Calu3 (cell line): ENCODE measurements at places on chromosomes 1 and 21.
A peak's percentile ranks its signal among the peaks of the same experiment; 100 is the strongest.

- peaks cover 17% of the 10 kb centered on the region for H3K27me3 ChIP-seq
- no peak overlapping the region for H3K27ac ChIP-seq
- H3K4me3 ChIP-seq: no peak overlapping the region
- no peaks in the 10 kb centered on the region for H3K4me1 ChIP-seq
- no peak for DNase-seq
Observed at GRCh38 chr1:159229260-159229885, 24.7 kb downstream of the ACKR1 start.

- peaks cover 22% of the 10 kb centered on the region for H3K27me3 ChIP-seq
- no peak overlapping the region for H3K4me3 ChIP-seq
- DNase-seq: no peak
- H3K4me1 ChIP-seq: peaks cover 4% of the 10 kb centered on the region
Observed at GRCh38 chr1:51963592-51964308, 26.8 kb downstream of the RAB3B start.

GRCh38 chr1:30687886-30688285, 35.5 kb downstream of the MATN1 start:
- H3K4me1 ChIP-seq: peaks cover 12% of the 10 kb centered on the region
- peaks cover 99% of the 10 kb centered on the region for H3K27me3 ChIP-seq
- H3K4me3 ChIP-seq: no peak overlapping the region
- no peak for DNase-seq
- no peak overlapping the region for H3K27ac ChIP-seq
- peaks cover 5% of the 10 kb centered on the region for H3K36me3 ChIP-seq

- H3K27ac ChIP-seq: peak overlapping the region; percentile 30
- peaks cover 20% of the 10 kb centered on the region for H3K4me1 ChIP-seq
Observed at GRCh38 chr21:43210454-43211071, 41.8 kb downstream of the CRYAA start.

GRCh38 chr1:24742090-24742938, 2.9 kb upstream of the CLIC4 start:
- no peak for DNase-seq
- peaks cover 24% of the 10 kb centered on the region for H3K36me3 ChIP-seq
- H3K27ac ChIP-seq: peak overlapping the region; percentile 6
- H3K4me3 ChIP-seq: no peak overlapping the region
- H3K4me1 ChIP-seq: peaks cover 23% of the 10 kb centered on the region
- H3K27me3 ChIP-seq: no peaks in the 10 kb centered on the region

- H3K4me3 ChIP-seq: no peak overlapping the region
- no peaks in the 10 kb centered on the region for H3K36me3 ChIP-seq
- H3K27me3 ChIP-seq: peaks cover 49% of the 10 kb centered on the region
- no peak overlapping the region for H3K27ac ChIP-seq
Observed at GRCh38 chr21:34623516-34623915, 8.6 kb upstream of the RCAN1 start.

GRCh38 chr1:106975944-106976343, 80.5 kb upstream of the PRMT6 start:
- H3K27ac ChIP-seq: no peak overlapping the region
- H3K27me3 ChIP-seq: no peaks in the 10 kb centered on the region
- H3K4me3 ChIP-seq: no peak overlapping the region
- DNase-seq: no peak
- no peaks in the 10 kb centered on the region for H3K36me3 ChIP-seq
- no peaks in the 10 kb centered on the region for H3K4me1 ChIP-seq

DNA sequence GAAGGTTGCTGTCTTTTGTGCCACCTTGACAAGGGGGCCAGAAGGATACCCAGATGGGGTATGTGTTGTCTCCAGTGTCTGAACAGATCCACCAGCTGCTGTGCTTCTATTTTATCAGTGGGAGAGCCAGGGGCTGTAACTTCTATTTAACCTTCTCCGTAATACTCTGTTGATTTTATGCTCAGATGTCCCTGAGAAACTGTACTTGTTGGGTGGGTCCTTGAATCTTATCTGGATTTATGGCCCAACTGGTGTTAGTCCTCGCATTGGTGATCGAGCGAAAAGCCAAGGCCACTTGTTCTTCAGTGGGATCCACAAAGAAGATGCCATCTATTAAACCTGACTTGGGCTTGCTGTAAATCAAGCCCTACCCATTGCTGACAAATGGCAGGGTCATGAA, 56.4 kb downstream of the ST6GALNAC3 start:
- no peaks in the 10 kb centered on the region for H3K4me1 ChIP-seq
- no peak for DNase-seq
- H3K4me3 ChIP-seq: no peak overlapping the region
- H3K36me3 ChIP-seq: no peaks in the 10 kb centered on the region
- H3K27me3 ChIP-seq: no peaks in the 10 kb centered on the region
- no peak overlapping the region for H3K27ac ChIP-seq

DNA sequence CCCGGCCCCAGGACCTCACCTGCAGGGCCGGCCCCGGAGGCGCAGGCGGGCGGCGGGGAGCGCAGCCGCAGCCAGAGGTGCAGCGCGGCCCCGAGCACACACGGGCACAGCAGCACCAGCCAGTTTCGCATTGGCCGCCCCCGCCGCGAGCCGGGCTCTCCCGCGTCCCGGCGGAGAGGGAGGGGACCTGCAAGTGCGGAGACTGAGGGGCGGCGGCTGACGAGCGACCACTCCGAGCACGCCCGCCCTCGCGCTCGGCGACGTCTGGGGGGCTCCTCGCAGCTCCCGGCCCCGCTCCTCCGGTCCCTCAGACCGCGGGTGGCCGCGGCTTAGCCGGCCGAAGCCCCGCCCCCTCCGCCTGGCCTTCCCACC, at the start of gene B3GALNT2:
Gene B3GALNT2, minus strand, starts transcription at position 331 of the 372 bp plus-strand sequence. Its CDS starts 200 bp downstream, at position 131.
- peaks cover 31% of the 10 kb centered on the region for H3K36me3 ChIP-seq
- no peak for DNase-seq
- H3K4me3 ChIP-seq: peak within 1 kb of the TSS; percentile 88
- peak within 1 kb of the TSS; percentile 92 for H3K27ac ChIP-seq
- H3K27me3 ChIP-seq: no peaks in the 10 kb centered on the region

- DNase-seq: no peak
- peaks cover 58% of the 10 kb centered on the region for H3K27me3 ChIP-seq
- no peaks in the 10 kb centered on the region for H3K4me1 ChIP-seq
- no peaks in the 10 kb centered on the region for H3K36me3 ChIP-seq
- H3K4me3 ChIP-seq: no peak overlapping the region
Observed at GRCh38 chr1:117615474-117615873, 9.6 kb downstream of the TENT5C start.

GRCh38 chr1:64343105-64343822, 126.7 kb upstream of the CACHD1 start:
- H3K27ac ChIP-seq: peak overlapping the region; percentile 52
- H3K4me3 ChIP-seq: no peak overlapping the region
- peaks cover 25% of the 10 kb centered on the region for H3K4me1 ChIP-seq
- no peaks in the 10 kb centered on the region for H3K27me3 ChIP-seq

GRCh38 chr1:246733704-246734103, 9.5 kb downstream of the SCCPDH start:
- peaks cover 21% of the 10 kb centered on the region for H3K36me3 ChIP-seq
- H3K27ac ChIP-seq: no peak overlapping the region
- H3K27me3 ChIP-seq: no peaks in the 10 kb centered on the region
- no peak overlapping the region for H3K4me3 ChIP-seq
- H3K4me1 ChIP-seq: peaks cover 19% of the 10 kb centered on the region

GRCh38 chr1:226960256-226960655, 20.2 kb downstream of the COQ8A start:
- DNase-seq: no peak
- H3K27ac ChIP-seq: no peak overlapping the region
- H3K36me3 ChIP-seq: no peaks in the 10 kb centered on the region
- H3K4me3 ChIP-seq: no peak overlapping the region
- H3K4me1 ChIP-seq: no peaks in the 10 kb centered on the region

DNA sequence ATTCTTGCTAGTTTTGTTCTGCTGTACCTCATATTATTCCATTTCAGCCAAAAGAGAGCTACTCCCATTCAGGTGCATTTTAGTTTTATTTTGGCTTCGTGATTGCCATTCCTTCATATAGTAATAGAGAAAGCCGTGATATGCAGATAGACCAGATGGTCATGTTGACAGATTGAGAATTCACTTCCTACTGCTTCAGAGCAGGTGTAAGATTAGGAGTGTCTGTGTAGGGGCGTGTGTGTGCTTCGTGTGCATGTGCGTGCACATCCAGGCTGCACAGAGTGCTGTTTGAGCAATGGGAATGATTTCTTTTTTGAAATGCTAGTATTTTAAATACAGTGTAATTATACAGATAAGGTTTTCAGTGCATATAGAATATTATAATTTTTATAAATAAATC, 10.3 kb downstream of the NFIA start:
- H3K4me1 ChIP-seq: peaks cover 29% of the 10 kb centered on the region
- peaks cover 21% of the 10 kb centered on the region for H3K36me3 ChIP-seq
- no peak overlapping the region for H3K27ac ChIP-seq
- DNase-seq: no peak
- H3K27me3 ChIP-seq: no peaks in the 10 kb centered on the region

GRCh38 chr21:35850542-35851103, 209.7 kb downstream of the SETD4 start:
- DNase-seq: no peak
- no peaks in the 10 kb centered on the region for H3K36me3 ChIP-seq
- H3K27ac ChIP-seq: no peak overlapping the region
- no peak overlapping the region for H3K4me3 ChIP-seq
- H3K27me3 ChIP-seq: peaks cover 39% of the 10 kb centered on the region
- no peaks in the 10 kb centered on the region for H3K4me1 ChIP-seq

GRCh38 chr1:22108339-22109105, 34.4 kb downstream of the WNT4 start:
- H3K27me3 ChIP-seq: no peaks in the 10 kb centered on the region
- no peak for DNase-seq
- peaks cover 5% of the 10 kb centered on the region for H3K4me1 ChIP-seq
- H3K27ac ChIP-seq: no peak overlapping the region

DNA sequence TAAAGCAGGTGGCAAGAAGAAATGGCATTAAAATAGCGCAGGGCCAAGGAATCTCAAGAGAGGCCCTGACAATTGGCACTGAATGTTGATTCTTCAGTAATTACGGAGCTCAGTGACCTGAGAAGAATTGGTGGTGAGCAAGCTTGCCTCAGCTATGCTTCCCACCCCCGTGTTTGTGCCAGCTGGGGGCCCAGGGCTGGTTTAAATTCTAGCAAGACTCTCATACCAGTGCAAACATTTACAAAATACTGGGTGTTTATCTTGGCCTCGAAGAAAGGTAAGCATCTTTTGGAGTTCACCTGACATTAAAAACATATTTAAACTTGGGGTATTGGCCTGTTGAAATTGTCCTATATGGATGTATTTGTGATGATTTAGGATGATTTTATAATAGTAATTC, 296.7 kb upstream of the USP25 start:
- no peak overlapping the region for H3K27ac ChIP-seq
- H3K4me3 ChIP-seq: no peak overlapping the region
- H3K4me1 ChIP-seq: no peaks in the 10 kb centered on the region
- DNase-seq: no peak

DNA sequence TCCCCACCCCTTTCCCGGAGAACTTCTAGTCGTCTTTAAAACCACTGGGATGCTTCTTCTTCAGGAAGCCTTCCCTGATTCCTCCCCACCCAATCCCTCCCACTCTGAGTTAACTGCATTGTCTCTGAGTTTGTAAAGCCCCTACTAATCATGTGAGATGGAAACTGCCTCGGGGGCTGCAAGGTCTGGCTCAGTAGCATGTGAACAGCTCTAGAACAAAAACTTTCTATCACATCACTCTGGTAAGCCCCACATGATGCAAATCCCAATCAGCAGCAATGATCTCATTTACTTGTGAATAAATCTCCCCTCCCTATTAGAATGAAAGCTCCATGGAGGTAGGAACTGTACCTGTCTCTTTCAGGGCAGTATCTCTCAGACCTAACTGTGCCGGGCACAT, 141.0 kb upstream of the JUN start:
- H3K27ac ChIP-seq: no peak overlapping the region
- H3K4me1 ChIP-seq: peaks cover 37% of the 10 kb centered on the region
- H3K36me3 ChIP-seq: peaks cover 7% of the 10 kb centered on the region

DNA sequence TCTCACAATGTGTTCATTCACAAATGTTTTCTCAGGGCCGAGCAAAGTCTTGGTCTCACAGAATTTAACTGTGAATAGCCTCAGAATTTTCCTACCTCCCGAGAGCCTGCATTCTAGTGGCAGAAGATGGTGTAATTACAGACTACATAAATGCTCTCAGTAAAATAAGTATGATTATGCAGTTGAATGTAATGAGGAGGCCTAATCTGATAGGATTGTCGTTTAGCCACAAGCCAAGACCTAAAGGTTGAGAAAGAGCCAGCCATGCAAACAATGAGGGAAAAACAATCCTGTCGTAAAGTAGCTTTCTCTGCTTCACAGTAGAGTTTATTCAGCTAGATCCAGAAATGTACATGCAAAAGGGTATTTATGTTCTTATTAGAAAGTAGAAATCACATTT, 607.8 kb upstream of the B3GALT2 start:
- no peaks in the 10 kb centered on the region for H3K27me3 ChIP-seq
- no peaks in the 10 kb centered on the region for H3K4me1 ChIP-seq
- no peak overlapping the region for H3K27ac ChIP-seq
- H3K36me3 ChIP-seq: no peaks in the 10 kb centered on the region
- no peak overlapping the region for H3K4me3 ChIP-seq
- no peak for DNase-seq

- DNase-seq: peak; percentile 62
- H3K4me3 ChIP-seq: no peak overlapping the region
- H3K27me3 ChIP-seq: peaks cover 32% of the 10 kb centered on the region
- H3K36me3 ChIP-seq: no peaks in the 10 kb centered on the region
- peaks cover 19% of the 10 kb centered on the region for H3K4me1 ChIP-seq
- H3K27ac ChIP-seq: no peak overlapping the region
Observed at GRCh38 chr1:48061162-48062136, 64.3 kb upstream of the TRABD2B start.

GRCh38 chr1:10835421-10835820, 39.0 kb upstream of the CASZ1 start:
- no peak for DNase-seq
- H3K4me1 ChIP-seq: no peaks in the 10 kb centered on the region
- H3K36me3 ChIP-seq: no peaks in the 10 kb centered on the region
- H3K27ac ChIP-seq: no peak overlapping the region
- no peak overlapping the region for H3K4me3 ChIP-seq
- H3K27me3 ChIP-seq: peaks cover 41% of the 10 kb centered on the region

DNA sequence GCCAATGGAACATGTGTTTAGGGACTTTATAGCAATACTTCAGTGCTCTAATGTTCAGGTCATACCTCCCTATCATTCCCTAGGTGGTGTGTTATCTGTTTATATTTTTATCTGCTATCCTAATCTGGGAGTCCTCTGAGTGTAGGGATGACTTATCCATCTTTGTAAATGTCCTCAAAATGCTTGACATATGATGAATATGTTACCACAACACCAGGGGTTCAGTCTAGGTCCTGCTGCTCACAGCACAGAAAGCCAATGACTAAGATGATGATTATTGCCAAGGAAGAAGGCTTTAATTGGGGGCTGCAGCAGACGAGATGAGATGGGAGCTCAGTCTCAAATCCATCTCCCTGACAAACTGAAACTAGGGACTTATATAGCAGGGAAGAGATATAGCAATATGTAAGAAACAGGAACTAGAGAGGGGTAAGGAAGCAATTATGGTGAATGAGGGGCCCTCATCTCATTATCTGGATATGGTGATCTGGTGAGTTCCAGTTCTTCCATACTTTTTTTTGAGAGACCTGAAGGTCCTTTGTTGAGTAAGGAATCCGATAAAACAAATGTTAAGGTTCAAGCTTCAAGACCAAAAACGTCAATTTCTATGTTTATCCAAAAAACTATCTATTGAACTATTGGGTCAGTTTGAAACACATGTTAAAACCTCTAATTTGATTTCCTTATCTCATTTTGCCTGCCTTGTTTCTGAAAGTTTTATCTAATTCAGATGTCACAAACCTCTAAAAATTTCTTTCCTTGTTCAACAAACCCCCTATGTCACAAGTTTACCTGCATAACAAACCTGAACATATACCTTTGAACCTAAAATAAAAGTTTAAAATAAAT, 256.7 kb upstream of the CACYBP start:
- H3K27me3 ChIP-seq: no peaks in the 10 kb centered on the region
- H3K27ac ChIP-seq: no peak overlapping the region
- no peaks in the 10 kb centered on the region for H3K36me3 ChIP-seq
- no peak for DNase-seq
- H3K4me1 ChIP-seq: no peaks in the 10 kb centered on the region
